Glutamatergic neuron (in vitro differentiated cells): ENCODE measurements at places on chromosomes 12 and 14. TPM values are rescaled to one million over a fixed set of nuclear protein-coding genes. Genes with fewer than 3 reads are reported as not detected.

TRIM9 gene
- 11.9 TPM for total RNA-seq

SRGAP1 gene
- total RNA-seq: 52.0 TPM

SERPINA3 gene
- total RNA-seq: not detected

SLC35F4 gene
- not detected for total RNA-seq

NEDD8 gene
- 169 TPM for total RNA-seq

DNAI7 gene
- total RNA-seq: 0.76 TPM
